ENCODE measurements at places on chromosomes 3 and 15.
A peak's percentile ranks its signal among the peaks of the same experiment; 100 is the strongest.

GRCh38 chr3:32399030-32399620 is 7.5 kb downstream of the CMTM7 start:
- DNase-seq: peak; percentile 90

DNA sequence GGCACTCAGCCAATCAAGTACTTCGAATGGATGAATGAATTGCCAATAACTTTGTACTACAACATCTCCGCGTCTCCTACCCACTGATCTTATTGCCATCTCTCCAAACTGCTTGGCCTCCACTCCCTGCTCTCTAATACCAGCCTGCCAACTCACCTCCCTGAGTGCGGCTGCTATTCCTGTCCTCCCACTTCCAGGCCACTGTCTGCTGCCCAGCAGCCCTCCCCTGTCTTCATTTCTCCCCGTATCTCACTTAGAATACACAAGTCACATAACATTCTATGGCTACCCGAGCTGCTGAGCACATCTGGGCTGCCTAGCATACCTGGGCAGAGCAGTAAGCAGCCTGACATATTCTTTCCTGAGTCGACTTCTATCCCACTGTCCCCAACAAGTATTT is 149.9 kb upstream of the LRTM1 start:
- no peak for DNase-seq

DNA sequence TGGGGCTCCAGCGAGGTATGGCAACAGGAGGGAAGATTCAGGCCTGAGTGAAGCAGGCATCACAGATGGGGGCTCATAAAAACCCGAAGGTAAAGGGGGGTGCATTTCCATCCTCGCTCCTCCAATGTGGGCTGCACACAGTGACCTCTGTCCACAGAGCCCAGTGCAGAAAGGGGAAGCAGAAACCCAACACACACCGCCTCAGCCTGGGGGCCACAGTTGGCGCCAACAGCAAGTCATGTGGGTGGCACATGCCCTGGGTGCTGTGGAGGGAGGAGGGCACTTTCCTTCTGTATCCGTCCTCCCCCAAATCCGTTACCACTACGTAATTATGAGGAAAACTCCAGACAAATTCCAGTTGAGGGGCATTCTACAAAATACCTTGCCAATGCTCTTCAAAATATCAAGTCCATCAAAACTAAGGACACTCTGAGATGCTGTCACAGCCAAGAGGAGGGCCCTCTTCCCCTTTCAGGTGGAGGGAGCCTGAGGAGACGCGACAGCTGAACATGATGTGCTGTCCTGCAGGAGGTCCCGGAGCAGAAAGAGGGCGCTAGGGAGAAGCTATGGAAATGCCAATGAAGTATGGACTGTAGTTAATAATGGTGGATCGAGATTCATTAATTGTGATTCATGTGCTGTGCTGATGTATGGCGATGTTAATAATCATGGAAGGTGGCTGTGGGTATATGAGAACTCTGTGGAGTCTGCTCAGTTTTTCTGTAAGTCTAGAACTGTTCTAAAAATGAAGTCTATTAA is 16.4 kb downstream of the APBA2 start:
- DNase-seq: peak; percentile 62

- DNase-seq: no peak
Measured at GRCh38 chr3:52453496-52454249, at the start of gene TNNC1. TNNC1 (minus strand) TSS chr3:52454041; CDS start chr3:52454015, 26 bp downstream.

DNA sequence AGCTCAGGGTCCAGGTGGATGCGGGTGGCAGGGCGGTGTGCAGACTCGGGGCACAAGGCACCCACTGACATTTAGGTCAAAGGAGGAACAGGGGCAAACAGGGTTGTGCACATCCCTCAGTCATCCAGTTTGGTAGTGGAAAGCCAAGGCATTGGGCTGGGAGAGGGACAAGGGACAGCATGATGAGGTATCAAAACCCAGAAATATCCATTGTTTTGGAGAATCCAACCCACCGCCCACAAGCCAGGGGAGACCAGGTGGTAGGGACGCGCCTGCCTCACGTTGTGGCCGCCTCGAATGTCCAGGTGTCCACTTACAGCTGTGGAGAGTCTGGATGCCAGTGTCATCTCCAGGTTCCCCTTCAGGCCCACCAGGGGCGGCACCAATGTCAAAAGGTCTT is 33.3 kb downstream of the SLC41A3 start:
- DNase-seq: no peak

DNA sequence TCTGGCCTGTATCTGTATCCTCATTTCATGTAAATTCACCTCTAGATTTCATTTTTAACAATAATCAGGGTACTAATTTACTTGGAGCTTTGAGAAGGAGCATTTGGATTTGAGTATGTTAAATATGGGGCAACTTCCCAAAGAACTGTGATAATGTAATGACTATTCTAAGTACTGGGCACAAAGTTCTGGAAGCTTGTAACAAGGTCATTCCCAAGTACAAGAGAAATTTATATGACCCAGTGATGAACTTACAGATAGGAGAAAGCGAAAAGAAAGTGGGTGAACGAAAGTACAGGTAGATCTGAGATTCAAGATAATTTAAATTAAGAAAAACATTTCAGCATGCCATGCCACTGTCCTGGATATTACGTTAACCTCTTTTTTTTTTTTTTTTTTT is 93.8 kb downstream of the MYO5A start:
- DNase-seq: no peak

DNA sequence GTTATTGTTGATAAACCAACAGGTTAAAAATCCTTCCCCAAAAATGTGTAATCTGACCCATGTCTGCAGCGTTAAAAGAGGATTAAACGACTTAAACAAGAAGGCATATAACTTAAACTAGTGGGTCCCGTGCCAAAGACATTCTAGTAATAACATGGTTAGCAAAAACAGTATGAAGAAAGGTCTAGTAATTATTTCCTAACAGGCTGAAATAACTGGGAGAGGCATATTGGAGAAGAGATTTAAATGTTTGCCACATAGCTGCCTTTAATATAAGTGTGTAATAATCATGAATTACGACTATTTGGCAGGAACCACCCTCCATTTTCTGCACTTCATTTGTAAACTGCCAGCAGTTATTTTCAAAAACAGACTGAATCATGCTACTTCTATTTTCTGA is 67.7 kb upstream of the CSPG5 start:
- no peak for DNase-seq

DNA sequence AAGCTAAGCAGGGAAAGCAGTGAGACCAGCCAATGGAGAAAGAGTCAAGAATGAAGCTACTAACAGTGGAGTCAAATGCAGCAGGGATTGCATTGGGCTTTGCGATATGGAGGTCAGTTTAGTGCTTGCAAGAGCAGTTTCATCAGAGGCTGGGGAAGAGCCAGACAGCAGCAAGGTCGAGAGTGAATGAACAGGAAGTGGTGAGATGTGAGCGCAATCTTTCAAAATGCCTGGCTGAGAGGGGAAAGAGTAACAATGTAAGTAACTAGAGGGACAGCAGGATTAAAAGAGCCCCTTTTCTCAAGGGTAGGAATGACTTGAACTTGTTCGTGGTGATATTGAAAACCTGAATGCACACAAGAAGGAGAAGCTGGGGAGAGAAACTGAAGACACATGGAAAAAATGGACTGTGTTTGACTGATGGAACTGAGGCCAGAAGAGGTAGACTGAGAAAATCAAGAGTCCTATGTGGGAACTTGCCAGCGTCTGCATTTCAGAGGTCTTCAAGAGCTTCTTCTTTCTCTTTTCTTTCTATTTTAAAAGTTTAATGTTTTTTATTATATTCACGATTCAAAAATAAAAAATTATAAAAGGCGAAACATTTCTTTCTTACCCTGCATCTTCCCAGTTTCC is 30.6 kb upstream of the GPR160 start:
- peak; percentile 72 for DNase-seq

GRCh38 chr3:71183549-71183948 is 400.0 kb downstream of the FOXP1 start:
- DNase-seq: peak; percentile 15

- DNase-seq: no peak
Measured at GRCh38 chr3:153396581-153396980, 234.6 kb downstream of the RAP2B start.

- DNase-seq: no peak
Measured at GRCh38 chr3:16148783-16149182, 25.7 kb upstream of the GALNT15 start.

GRCh38 chr3:23547905-23548650 is 257.7 kb upstream of the UBE2E1 start:
- DNase-seq: no peak

- no peak for DNase-seq
Measured at GRCh38 chr15:60912984-60913697, 316.0 kb downstream of the RORA start.

DNA sequence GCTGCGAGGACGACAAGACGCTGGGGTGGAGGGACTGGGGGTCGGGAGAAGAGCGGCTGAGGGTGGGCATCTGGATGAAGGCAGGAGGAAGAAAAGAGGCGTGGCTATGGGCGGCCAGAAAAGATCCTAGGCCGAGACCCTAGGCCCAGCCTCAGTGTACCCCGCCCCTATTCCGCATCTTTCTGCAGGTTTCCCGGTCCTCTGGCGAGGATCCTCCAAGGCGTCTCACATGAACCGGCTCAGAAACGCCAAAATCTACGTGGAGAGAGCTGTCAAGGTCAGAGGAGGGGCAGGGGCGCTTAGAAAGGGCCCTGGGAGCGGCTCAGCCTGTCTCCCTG is 340 bp downstream of the TTLL3 start:
- no peak for DNase-seq

GRCh38 chr3:124363476-124363875 is 366.8 kb upstream of the UMPS start:
- no peak for DNase-seq

DNA sequence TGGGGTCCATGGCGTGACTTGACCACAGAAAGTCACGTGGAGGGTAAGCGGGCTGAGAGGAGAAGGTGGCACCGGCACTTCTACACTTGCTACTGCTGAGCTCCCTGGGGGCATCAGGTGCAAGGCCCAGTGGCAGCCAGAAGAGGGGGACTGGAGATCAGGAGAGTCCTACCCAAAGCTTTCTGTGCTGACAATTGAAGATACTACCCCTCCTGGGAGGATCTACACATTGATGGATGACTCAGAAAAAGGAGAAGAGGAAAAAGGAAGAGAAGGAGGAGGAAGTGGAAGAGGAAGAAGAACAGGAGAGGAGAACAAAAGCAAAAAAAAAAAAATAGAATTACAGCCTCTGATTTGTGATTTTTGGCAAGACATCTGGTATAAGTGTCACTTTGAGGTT is 41.2 kb downstream of the MYO5C start:
- peak; percentile 16 for DNase-seq

GRCh38 chr3:134337511-134338200 is 36.6 kb downstream of the AMOTL2 start:
- no peak for DNase-seq

DNA sequence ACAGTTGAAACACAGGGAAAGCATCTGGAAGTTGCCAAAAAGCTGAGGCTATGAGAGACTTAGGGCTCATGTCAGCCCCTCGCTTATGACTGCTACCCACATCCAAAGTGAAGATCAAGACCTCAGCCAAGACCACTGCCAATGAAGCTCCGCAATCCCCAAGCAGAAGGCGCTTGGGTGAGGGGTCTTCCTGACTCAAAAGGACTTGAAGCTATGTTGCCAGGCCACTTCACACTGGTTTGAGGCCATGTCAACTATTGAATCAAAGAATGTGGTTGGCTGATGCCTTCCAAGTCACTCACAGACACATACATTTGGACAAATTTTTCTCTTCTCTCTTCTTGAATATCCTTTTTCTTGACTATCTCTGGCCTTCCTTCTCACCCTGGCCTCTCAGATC is 928 bp upstream of the CCR4 start:
- no peak for DNase-seq

- no peak for DNase-seq
Measured at GRCh38 chr3:17469520-17469919, 272.9 kb downstream of the TBC1D5 start.

GRCh38 chr3:116165641-116166040 is 279.6 kb downstream of the LSAMP start:
- no peak for DNase-seq

DNA sequence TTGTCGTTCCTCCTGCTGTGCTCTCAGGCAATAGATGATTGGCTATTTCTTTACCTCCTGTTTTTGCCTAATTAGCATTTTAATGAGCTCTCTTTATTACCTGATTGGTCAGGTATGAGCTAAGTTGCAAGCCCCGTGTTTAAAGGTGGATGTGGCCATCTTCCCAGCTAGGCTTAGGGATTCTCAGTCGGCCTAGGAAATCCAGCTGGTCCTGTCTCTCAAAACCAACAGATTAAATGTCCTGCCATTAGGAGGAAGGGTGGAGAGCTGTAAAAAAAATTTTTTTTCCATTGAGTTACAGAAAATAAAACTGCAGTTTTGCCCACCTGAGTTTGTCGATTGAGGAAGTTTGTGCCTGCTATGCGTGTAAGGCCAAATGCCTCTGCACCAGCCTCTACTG is 5.4 kb upstream of the ACSBG1 start:
- DNase-seq: no peak

DNA sequence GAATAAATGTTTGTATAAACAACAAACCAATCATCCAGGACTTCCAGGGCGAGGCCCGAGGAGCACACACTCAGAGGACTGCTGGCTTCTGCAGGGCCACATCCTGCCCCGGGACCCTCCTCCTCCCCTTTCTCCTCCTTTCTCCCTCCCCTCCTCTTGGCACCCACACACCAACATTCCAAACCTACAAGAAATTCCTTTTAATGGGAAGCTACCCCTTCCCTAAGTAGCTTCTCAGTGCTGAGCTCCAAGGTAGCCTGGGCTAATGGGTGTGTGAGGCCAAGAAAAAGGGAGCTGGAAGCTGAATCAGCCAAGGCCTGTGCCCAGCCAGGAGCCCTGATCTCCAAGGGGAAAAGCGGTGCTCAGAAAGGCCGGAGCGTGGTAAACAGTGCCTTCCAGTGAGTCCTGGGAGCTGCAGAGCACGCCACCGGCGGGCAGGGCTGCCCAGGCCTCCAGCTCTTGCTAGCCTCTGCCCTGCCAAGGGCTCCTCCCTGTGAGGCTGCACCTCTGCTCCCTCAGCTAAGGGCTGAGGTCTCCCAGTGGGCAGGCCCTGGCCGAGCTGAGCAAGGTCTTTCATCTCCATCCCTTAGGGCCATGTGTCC is 3.9 kb downstream of the ITIH3 start:
- DNase-seq: no peak

- no peak for DNase-seq
Measured at GRCh38 chr3:188955919-188956318, 215.9 kb upstream of the TPRG1 start.

DNA sequence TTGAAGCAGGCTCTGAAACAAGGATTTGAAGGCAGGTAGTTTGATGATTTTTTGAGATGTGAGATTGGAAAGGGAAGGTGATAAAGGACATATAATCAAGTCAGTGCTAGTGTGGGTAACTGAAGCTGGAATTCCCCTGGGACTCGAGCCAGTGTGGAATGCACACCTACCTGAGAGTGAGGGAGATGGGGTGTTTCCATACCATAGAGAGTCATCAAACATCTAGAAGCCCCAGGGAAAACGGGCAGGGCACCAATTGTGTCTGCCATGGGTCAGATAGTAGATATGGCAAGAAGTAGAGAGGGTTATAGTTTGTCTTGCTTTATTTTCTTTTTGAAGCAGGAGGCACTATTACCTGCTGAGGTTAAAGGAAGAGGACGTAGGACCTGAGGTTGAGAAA is 120.0 kb downstream of the SSR3 start:
- DNase-seq: no peak

GRCh38 chr3:60333710-60334109 is 917.5 kb downstream of the FHIT start:
- DNase-seq: peak; percentile 72

All from hematopoietic multipotent progenitor cell treated with erythropoietin and hydrocortisone succinate and interleukin-3 and kit ligand, for 6 days (in vitro differentiated cells).